ENCODE measurements at places on chromosomes 16 and 17.

DNA sequence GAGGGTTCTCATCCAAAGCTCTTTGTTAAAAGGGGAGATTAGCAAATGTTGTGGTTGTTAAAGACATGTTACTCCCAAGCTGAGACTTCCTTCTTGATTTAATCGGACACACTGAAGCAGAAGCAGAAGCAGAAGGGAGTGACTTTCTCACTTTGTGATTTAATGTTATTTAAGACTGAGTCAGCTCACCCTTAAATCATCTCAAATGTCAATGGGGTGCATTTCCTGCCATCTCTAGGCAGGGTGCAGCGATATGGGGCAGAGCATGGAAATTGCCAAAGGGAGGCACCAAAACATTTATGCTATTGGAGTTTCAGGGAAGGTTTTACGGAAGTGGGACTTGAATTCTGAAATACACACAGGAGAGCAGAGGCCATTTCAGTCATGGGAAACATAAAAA is 283.6 kb downstream of the ABCC12 start:
- no peak for DNase-seq

DNA sequence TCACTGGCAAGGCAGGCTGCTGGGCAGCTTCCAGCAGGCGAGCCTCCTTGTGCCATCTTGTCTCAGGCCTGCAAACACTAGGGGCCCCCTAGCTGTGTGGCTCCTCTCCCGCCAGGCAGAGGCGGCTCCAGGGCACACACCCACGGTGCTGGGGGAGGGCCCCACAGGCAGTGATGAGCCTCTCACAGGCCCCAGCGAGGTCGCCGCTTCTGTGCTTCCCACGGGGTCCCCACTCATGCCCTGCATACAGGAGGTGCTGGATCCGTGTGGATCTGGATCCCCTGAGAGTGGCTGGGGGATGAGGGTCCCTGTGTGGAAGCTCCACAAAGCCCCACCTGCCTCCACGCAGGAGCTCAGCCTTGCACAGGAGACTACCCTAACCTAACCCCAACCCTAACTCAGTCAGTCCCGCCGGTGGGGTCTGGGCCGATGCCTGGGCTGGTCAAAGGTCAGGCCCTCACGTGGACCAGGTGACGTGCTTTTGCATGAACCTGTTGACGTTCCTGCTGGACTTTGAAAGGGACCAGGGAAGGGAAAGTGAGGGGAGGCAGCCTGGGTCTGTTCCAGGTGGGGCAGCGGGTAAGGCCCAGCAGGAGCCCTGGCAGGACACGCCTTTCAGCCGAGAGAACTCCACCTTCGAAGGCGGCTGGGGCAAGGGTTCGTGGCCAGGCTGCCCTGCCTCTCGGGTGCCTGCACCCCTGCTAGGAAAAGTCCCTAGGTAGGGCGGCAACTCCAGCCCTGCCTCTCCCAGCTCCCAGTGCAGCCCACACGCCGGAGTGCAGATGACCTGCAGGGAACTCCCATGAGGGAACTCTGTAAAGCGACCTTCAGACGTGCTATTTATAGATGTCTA is 5.2 kb downstream of the SECTM1 start:
- DNase-seq, result no peak

DNA sequence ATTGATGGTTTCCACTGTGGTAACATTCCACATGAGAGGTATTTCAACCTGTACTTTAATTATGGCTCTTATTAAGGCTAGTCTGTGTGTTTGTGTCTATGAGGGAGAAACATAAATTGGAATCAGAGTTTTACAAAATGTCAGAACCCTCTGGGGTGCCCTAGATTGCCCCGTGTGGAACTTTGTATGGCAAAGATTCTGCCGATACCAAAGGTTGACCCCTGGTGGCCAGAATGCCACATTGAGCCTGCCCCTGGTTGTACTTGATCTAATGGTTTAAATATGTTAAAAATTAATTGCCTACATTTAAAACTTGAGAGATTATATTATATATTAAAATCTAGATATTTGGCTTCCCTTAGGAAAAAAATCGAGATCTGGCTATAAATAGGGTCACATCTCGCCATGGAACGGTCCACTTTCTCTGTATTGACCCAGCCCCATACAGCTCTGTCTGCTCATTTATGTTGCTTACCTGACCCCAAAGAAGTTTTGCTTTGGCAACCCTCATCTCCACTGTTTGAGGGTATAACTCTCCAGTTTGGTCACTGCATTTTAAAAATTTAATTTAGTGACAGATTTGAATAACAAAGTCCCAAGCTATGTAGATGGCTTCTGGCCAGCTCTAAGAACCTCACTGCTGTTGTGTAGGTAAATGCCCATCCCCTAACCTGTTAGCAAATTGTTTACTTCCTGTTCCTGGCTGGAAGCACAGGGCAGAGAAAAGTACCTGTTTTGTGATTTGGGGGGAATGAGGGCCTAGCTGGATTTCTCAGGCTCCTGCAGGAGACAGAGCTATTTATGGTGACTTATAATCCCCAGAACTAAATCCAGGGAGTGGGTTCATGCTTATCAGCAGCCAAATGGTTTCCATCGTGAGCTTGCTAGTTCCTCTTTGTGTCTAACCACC is 95.0 kb downstream of the PLCG2 start:
- DNase-seq, result peak; percentile 66

- no peak for DNase-seq
Observed at GRCh38 chr17:2957631-2958286, 105.6 kb downstream of the OR1D5 start.

DNA sequence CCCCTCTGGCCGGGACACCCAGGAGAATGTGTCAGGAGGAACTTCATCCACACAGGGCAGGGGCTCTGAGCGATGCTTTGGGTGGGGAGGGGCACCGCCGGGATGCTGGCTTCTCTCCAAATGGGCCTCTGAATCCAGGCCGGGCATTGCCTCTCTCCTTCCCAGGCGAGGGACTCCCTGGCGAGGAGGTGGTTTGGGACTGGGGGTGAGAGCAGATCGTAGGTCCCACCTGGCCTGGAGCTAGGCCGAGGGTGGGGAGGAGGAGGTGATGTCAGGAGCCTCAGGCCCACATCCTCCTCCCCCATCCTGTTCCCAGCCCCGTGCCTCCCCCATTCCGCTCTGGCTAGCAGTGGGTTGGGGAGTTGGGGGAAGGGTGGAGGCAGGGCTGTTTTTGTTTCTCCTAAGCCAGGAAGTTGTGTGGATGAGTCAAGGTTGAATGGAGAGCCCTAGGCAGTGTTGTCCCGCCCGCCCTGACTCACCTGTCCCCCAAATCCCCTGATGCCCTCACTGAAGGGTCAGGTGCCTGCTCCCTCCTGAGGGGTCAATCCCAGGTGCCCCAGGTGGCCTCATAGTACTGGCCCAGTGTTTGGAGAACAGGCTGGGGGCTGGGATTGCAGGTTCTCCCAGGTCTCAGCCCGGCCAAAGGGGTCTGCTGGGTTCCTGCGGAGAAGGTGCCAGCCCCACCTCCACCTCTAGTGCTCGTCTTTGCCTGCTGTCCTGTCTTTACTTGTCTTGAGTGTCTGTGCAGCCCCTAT is 2.8 kb downstream of the GRB7 start:
- DNase-seq, result peak; percentile 87

Measured in urothelium cell line (cell line).